Lung microvascular endothelial cell (primary cell): ENCODE measurements at places on chromosomes 5 and 9.

GRCh38 chr5:122665051-122665450, 109.8 kb upstream of the SNX2 start:
- no peak for DNase-seq

DNA sequence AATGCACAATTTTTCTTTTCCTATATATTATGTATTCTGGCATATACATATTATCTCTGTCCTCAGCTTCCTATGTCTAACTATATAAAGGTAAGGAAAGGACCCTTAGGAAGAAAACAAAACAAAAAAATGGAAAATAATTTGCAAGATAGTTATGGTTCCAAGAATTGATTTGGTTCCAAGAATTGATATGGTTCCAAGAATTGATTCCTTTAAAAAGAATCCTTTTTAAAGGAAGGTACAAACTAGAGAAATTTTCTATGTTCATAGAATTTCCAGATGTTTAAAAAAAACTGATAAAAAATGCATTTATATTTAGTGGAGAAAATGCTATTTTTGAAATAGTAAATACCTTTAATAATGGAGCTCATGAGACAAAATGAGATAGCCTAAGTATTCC, 12.1 kb downstream of the LYRM7 start:
- DNase-seq = no peak

- no peak for DNase-seq
These were observed 2.3 kb downstream of the DNLZ start for GRCh38 chr9:136361047-136361753.

GRCh38 chr5:14388741-14389140, 192.9 kb upstream of the OTULINL start:
- no peak for DNase-seq

DNA sequence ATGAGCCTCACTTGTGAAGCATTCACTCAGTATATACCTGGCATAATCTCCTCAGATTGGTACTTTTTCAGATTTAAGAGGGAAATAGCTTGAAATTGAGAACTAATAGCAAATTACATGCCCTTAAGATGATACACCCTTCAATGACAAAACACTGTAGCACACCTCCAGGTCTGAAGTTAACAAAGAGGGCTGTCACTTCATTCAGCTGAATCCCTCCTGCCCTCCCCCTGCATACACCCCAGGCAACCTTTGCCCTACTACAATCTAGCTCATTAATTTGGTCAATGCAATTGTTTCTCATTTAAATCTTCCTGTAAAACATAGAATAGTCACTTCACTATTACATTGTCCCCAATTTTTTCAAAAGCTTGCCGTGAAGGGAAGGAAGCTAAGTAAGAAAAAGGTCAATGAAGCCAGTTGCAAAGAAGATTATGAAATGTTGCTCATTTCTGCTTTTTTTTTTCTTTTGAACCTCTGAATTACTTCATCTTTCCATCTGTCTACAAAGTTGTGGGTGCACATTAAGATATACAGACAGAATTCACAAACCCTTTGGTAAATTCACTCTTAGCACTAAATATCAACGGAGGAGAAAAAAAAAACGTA, 294.8 kb upstream of the PTGER4 start:
- no peak for DNase-seq
